ENCODE measurements at places on chromosomes 1 and 21.

DNA sequence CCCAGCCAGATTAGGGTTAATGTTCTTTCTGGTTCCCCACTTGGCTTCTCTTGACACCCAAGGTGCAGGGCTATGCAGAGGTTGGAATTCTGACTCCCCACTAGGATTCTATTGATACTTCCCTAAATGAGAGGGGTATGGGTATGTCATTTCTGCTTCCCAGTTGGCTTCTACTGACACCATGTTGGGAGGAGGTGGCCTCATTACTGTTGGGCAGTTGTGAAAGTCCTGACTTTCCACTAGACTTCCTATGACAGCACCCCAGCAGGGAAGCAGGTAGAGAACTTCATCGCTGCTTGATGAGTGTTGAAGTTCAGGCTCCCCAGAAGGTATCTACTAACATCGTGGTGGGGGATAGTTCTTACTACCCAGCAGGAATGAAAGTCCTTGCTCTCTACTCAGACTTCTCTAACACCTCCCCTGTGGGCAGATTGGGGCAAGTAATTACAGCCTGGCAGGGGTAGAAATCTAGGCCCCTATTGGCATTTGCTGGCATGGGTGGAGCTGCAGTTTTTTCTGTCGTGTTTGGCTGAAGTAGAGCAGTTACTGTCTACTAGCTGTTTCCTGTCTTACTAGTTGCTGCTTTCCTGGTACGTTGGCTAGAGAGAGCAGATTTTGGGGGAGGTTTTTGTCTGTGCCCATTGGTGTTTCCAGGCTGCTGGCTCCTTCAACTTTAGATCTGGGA lies 41.5 kb downstream of the ZYG11B start:
- no peak for DNase-seq

- no peak for DNase-seq
Measured at GRCh38 chr1:179226738-179227137, 2.7 kb downstream of the ABL2 start.

DNA sequence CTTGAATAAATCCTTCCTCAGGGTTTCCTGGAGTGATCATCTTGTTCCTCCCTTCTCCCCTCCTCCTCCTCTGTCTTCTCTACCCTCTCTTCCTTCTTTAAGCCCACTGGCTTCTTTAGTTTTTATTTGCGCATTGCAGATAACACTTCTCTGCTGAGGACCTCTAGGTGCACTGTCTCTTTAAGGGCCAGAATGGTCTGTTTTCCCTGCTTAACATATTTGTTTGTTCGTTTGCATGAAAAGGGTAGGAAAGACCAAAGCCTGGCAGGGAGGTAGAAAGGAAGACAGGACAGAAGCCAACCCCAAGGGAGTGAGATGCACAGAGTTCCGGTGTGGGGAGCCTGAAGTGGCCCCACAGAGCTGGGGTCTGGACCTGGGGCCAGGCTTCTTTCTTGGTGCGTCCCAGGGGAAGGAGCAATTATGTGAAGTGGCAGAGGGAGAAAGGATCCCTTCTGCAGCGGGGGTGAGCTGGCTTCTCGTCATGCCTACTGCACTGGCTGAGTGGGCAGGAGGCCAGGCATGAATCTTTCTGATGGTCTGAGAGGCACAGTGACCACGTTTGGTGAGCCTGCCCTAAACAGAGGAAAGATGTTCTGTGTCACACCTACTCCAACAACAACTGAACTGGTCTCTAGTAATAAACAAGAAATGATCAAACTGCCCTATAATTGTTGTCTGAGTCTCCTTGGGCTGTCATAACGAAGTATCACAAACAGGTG lies 232.7 kb downstream of the KCNJ6 start:
- no peak for DNase-seq

GRCh38 chr1:39701049-39701439 lies 9.8 kb upstream of the HPCAL4 start:
- peak; percentile 38 for DNase-seq

DNA sequence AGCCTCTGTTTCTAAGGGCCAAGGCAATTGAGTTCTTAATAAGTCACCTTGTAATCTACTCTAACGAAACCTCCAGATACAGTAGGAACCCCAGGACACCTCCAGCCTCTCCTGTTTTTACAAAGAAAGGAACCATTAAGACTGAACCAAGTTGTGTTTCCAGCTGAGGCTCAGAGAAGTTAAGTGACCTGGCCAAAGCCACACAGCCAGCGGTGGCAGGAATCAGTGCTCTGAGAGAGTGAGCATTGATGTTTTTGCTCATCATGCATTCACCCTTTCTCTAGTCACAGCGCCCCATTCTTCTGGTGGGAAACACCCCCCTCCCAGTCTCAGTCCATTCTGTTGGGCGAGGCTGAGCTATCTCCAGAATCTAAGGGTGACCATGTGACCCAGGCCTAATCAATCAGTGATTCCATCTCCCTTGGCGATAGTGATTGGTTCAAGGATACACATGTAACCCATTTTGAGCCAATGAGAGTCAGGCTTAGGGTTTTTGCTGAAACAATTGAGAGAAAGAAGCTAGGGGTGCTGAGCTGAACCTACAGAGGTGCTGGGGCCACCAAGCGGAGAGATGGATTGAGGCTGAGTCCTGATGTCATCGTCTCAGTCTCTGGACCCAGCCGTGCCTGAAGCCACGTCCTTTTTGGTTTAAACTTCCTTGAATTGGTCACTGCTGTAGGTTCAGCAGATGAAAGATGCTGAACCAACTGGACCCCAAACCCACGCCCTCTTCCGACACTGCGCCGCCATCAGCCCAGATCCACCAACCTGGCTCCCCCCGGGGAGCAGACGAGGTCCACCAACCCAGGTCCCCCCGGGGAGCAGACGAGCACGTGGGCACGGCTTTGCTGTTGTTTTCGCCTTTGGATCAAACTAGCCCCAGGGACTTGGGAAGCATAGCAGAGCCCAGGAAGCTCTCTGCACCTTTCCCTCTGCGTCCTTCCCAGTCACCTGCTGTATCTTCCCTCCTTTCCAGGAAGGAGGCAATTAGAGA lies 28.0 kb upstream of the RERE start:
- DNase-seq: no peak

- DNase-seq: no peak
Measured at GRCh38 chr21:44449473-44450363, 5.6 kb upstream of the LRRC3 start.

GRCh38 chr1:198480876-198481275 lies 59.6 kb downstream of the ATP6V1G3 start:
- no peak for DNase-seq

DNA sequence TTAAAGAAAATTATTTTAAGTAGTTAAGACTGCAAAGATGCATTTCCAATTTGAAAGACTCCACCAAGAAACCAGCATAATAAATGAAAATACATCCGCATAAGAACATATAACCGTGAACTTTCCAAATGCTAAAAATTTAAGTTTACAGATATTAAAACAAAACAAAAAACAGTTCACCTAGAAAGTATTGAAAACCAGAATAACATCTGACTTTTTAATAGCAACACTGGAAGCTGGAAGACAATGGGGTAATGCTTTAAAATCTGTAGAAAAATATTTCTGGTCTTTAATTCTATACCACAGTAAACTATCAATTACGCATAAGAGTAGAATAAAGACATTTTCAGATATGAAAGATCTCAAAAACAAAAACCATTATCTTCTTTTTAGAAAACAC lies 79.3 kb upstream of the COL24A1 start:
- DNase-seq: no peak

- DNase-seq: no peak
Measured at GRCh38 chr1:165187031-165188009, 169.2 kb downstream of the LMX1A start.

Measured in fibroblast of skin of back (primary cell).